ENCODE measurements at places on chromosomes 12 and 14. TPM values are rescaled to one million over a fixed set of nuclear protein-coding genes. Genes with fewer than 3 reads are reported as not detected.

Gene NDUFB1
- total RNA-seq: 431 TPM

DNA sequence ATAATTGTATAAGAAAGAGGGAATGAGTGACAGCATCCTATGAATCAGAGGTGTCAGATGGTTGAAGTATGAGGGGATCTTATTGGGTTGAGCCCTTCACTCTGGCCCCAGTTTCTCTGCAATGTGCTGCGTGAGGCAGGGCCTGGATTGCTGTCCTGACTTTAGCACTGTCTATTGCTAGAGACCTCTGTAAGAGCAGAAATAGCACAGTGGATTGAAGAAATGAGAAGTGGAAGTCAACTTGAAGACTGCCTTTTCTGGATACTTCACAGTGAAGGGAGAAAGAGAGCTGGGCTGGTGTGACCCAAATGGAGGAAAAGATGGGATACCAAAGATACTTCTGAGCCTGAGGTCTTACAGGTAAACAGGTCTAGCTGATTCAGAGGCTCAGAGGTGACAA is 5.8 kb downstream of the ASCL4 start:
- DNase-seq: no peak
- H3K4me1 ChIP-seq: no peaks in the 10 kb centered on the region
- H3K27me3 ChIP-seq: peaks cover 13% of the 10 kb centered on the region
- no peak overlapping the region for H3K4me3 ChIP-seq

- no peak overlapping the region for H3K27ac ChIP-seq
- no peaks in the 10 kb centered on the region for H3K27me3 ChIP-seq
- no peaks in the 10 kb centered on the region for H3K4me1 ChIP-seq
- H3K36me3 ChIP-seq: no peaks in the 10 kb centered on the region
- H3K4me3 ChIP-seq: no peak overlapping the region
Observed at GRCh38 chr12:11987901-11988300, 82.8 kb upstream of the BCL2L14 start.

- peak; percentile 12 for DNase-seq
- no peaks in the 10 kb centered on the region for H3K36me3 ChIP-seq
- peak overlapping the region; percentile 53 for H3K4me3 ChIP-seq
Observed at GRCh38 chr12:12890543-12891079, 751 bp upstream of the GPRC5A start.

Gene LRP6
- total RNA-seq: 17.6 TPM

GRCh38 chr12:116116650-116117424 is 160.7 kb downstream of the MED13L start:
- DNase-seq: no peak
- no peak overlapping the region for H3K4me3 ChIP-seq
- H3K27me3 ChIP-seq: no peaks in the 10 kb centered on the region
- peaks cover 80% of the 10 kb centered on the region for H3K4me1 ChIP-seq

Gene CISTR
- not detected for total RNA-seq

DNA sequence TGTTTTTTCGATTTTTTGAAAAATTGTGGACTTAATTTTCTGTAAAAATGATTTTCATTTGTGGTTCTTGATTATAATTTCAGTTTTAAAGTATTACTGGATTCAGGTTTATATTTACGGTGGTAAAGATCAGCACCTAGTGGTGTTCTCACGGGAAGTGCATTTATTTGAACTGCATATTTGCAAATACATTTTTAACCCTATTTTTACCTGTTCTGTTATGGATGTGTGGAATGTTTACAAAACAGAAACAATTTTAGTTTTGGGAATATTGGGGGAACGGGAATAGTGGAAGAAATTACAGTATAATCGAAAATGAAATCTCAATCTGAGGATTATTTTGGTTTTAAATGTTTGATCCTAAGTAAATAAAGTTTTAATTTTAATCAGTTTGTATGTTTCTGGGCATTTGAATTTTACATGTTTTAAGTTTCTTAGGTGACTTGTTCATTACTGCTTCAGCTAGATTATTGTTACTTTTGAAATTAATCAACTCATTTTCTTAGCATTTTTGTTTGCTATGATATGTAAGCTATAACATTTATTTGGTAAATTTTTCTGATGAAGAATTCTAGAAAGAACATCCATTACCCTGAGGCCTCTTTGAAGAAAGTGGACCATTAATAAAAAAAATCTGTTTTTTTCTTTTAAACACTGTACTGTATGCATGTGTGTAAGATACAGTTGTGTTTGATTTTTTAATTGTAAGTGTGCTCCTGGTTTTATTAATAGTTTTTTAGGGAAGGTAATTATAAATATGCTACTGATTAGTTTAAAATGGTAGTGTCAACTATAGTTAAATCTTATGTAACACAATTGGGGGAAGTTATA is 942 bp downstream of the ATF7IP start:
- peak overlapping the region; percentile 95 for H3K27ac ChIP-seq
- H3K4me3 ChIP-seq: peak overlapping the region; percentile 71
- no peaks in the 10 kb centered on the region for H3K27me3 ChIP-seq

Gene PLA2G1B
- not detected for total RNA-seq

Gene AGAP2
- 1.8 TPM for total RNA-seq

DNA sequence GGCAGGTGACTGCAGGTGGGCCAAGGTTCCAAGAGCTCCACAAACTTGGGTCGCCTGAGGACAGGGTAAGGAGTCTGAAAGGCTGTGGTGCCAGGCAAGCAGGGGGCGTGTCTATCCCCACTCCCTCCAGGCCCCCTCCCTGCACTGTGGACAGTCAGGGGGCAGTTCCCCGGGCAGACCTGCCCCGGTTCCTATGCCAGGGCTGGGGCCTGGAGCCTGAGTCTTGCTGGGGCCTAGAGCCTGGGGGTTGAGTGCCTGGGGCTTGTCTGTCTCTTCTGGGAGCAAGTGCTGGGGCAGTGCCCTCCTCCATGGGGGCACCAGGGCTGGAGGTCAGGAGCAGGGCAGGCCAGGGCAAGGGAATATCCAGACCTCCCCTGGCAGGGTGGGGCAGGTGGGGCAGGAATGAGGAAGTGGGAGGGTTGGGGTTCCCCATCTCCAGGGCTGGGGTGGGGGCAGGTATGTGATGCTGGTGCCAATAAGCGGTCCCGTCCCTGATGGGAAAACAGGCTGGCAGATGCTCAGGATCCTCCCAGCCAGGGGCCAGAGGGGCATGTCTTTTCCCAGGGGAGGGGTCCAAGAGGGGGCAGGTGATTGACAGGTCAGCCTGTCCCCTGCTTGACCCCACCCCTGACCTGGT is 11.9 kb upstream of the TNFAIP2 start:
- no peaks in the 10 kb centered on the region for H3K36me3 ChIP-seq
- H3K27me3 ChIP-seq: no peaks in the 10 kb centered on the region
- no peak for DNase-seq
- peak overlapping the region; percentile 7 for H3K27ac ChIP-seq
- H3K4me3 ChIP-seq: no peak overlapping the region

GRCh38 chr12:93106910-93107309 is 177.8 kb upstream of the EEA1 start:
- H3K4me3 ChIP-seq: no peak overlapping the region
- peaks cover 26% of the 10 kb centered on the region for H3K4me1 ChIP-seq
- H3K27me3 ChIP-seq: no peaks in the 10 kb centered on the region

GRCh38 chr12:122148657-122149056 is 25.4 kb downstream of the IL31 start:
- no peak for DNase-seq
- H3K27ac ChIP-seq: no peak overlapping the region
- peaks cover 4% of the 10 kb centered on the region for H3K4me1 ChIP-seq
- no peak overlapping the region for H3K4me3 ChIP-seq

DNA sequence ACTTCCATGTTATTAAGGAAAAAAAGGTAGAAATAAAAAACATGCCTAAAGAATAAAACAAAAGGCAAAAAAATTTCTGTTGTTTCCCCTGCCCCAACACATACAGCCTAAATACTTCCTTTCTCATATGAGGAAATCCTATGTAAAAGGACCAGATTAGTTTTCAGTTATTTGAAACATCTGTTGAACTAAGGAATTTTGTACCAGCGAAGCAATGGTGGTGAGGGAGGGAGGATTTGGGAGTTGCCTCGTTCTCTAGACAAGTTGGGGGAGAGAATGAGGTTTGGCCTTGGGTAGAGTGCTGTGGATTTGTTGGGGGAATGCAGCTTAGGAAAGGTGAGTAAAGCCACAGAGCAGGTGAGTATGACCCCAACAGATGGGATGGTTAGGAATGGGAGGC is 141.5 kb upstream of the RFLNA start:
- peaks cover 6% of the 10 kb centered on the region for H3K4me1 ChIP-seq
- H3K27me3 ChIP-seq: no peaks in the 10 kb centered on the region
- H3K27ac ChIP-seq: no peak overlapping the region
- DNase-seq: no peak
- H3K36me3 ChIP-seq: no peaks in the 10 kb centered on the region
- H3K4me3 ChIP-seq: no peak overlapping the region

Gene KRT7
- total RNA-seq: 0.39 TPM

Gene FAM90A1
- total RNA-seq: not detected

DNA sequence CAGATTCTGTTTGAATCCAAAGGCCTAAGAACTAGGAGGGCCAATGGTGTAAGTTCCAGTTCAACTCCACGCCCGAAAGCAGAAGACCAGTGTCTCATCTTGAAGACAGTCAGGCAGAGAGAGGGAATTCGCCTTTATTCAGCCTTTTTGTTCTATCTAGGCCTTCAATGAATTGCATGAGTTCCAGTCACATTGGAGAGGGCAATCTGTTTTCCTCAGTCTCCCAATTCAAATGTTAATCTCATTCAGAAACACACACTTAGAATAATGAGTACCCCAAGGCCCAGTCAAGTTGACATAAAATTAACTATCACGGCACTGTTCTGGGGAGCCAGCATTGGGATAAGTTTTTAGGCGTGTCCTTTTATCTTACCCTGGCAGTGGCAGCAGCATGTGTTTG is 65.8 kb downstream of the C14orf39 start:
- H3K27ac ChIP-seq: no peak overlapping the region
- DNase-seq: no peak
- H3K27me3 ChIP-seq: no peaks in the 10 kb centered on the region
- no peak overlapping the region for H3K4me3 ChIP-seq
- no peaks in the 10 kb centered on the region for H3K36me3 ChIP-seq

- DNase-seq: no peak
- H3K27ac ChIP-seq: no peak overlapping the region
- no peaks in the 10 kb centered on the region for H3K36me3 ChIP-seq
- H3K4me3 ChIP-seq: no peak overlapping the region
Observed at GRCh38 chr12:129103231-129103630, 250.0 kb downstream of the GLT1D1 start.

Gene REM2
- not detected for total RNA-seq

DNA sequence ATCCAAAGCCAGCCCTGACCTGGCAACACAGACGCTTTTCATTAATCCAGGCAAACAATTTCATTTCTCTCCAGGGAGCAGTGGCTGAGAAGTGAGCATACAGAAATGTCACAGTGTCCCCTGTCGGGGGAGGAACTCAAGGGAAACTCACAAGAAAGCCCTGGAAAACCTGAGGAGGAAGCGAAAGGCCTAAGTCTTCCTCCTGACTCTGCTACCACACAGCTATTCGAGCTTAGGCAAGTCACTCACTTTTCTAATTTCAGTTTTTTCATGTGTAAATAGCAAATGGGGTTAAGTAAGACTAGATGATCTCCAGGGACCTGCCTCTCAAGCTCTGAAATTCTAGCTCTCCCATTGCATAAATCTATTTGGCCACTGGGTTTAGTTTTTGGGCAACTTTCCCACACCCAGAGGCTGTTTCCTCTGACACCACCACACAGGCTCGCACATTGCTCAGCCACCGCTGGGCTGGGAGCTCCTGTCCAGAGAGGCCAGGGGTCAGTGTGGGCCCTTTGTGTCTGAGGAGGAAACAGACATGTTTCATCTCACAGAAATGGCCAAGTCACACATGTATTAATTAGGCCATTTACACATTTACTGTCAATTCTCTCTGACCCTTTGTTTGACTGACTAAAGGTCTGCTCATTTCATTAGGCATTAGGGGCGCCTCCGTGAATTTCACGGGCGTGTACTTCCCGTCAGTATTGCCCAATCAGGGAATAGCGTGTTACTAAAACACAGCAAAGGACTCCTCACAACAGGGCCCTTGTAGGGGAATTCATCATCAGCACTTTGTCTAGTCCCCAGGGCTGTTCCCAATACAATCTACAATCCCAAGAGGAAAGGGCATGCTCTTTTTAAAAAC is 9.8 kb upstream of the PNMA1 start:
- DNase-seq: peak; percentile 93
- no peaks in the 10 kb centered on the region for H3K36me3 ChIP-seq
- H3K27ac ChIP-seq: peak overlapping the region; percentile 89
- peaks cover 56% of the 10 kb centered on the region for H3K4me1 ChIP-seq
- H3K4me3 ChIP-seq: peak overlapping the region; percentile 23

Gene BMP4
- 2.0 TPM for total RNA-seq

DNA sequence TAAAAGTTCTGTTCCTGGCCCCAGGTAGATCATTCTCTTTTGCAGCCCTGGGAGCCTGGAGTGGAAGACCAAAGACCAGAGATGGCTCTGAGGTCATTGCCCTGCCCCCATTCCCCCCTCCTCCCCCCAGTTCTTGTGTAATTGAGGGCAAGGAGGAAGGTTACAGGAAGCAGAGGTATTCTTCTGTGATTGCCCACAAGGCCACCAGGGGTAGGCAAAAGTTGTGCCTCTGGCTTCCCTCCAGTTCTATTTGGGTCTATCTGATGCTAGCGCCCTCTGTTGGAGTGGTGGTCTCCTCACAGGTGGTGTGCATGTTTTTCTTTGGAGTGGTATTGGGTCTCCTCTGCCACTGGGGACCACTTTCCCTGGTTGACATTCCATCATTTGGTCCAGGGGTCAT is 41.2 kb upstream of the CRY1 start:
- H3K27ac ChIP-seq: no peak overlapping the region
- DNase-seq: no peak
- no peaks in the 10 kb centered on the region for H3K4me1 ChIP-seq

Gene GOLGA5
- total RNA-seq: 34.8 TPM

DNA sequence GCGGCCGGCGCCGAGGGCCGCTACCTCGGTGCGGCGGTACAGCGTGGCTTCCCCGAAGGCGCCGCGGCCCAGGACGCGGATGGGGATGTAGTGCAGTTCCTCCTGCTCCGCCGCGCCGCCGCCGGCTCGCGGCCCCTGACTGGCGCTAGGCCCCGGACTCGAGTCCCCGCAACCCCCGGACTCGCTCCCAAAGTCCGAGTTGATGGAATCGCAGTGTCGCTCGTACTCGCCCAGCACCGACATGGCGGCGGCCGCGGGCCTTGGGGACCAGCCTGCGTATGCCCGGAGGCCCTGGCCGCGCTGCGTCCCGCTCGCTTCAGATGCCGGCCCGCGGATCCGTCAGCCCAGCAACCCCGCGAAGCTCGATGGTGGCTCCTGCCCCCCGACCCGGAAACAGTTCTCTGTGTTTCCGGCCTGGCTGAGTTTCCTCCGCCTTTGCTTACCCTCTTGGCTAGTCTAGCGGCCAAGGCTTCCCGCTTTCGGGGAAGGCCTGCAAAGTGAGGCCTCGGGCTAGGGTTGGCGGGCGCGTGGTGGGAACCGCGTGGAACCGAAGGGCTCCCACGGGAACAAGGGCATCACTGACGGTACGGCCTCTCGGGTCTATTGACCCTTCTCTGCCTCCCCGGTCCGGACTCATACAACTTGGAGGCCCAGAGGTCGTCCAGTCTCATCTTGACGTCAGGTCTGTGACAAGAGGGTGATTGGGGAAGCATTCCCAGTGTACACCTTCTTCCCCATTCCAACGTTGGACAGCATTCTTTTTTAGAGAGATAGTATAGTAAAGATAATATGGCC is at the start of gene NEK9:
TSS of gene NEK9 (minus strand) at position 370 of the 795 bp plus-strand sequence. CDS start at position 243, 127 bp downstream.
- H3K27ac ChIP-seq: peak within 1 kb of the TSS; percentile 96
- peak; percentile 90 for DNase-seq
- peaks cover 40% of the 10 kb centered on the region for H3K4me1 ChIP-seq
- H3K36me3 ChIP-seq: no peaks in the 10 kb centered on the region

Data from gastrocnemius medialis (tissue), 4 donors.